ENCODE measurements at places on chromosomes 11 and 22.

DNA sequence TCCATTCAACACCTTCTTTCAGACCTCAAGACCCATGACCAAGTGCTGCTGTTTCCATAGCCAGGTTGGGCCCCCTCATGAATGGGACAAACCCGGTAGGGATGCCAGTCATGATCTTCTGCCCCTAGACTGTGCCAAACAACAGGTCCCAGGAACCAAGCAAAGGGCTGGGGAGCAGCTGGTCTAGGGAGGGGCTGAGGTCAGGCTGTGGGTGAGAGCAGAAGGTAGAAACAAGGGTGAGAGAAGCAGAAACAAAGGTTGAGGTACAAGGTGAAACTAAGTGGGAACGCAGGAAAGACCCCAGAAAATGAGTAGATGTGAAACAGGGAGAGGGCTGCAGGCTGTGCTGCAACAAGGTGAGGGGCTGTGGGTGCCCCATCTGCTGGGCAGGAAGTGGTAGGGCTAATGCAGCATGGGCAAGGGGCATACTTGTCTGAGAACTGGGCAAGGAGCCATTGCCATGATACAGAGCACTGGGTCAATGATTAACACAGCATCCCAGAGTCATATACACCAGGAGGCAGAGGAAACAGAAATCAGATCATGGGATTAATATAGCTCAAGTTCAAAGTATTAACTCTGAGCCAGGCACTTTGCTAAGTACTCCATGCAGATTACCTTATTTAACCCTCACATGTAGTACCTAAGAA lies 45.9 kb downstream of the SLC1A2 start:
- no peak for DNase-seq

DNA sequence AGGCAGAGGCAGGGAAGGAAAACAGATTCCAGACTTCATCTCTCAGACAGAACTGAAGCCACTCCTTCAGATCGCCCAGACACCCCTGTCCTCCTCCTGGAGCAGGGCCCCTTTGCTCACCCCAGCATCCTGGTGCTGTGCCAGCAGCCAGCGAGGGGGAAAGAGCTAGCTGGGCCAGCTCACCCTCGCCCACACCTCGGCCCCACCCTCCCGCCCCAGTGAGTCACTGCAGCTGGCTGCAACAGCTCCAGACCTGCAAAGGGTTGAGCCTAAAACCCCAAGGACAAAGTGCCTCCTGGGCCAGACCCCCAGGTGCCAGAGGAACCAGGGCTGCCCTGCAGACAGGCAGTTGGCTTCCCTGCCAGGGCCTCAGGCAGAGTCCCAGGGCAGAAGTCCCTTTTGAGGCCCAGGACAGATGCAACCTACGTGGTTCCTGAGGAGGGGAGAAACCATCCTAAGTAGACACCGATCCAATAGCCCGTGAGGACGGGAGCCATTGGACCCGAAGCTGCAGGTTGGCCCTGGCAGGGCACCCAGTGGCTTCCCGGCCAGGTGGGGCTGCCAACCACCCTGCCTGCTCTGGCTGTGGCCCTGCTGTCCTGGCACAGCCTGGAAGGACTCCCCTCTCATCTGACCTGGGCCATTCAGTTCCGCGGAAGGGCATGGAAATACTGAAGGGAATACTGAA lies 7.2 kb downstream of the AHNAK start:
- no peak for DNase-seq

DNA sequence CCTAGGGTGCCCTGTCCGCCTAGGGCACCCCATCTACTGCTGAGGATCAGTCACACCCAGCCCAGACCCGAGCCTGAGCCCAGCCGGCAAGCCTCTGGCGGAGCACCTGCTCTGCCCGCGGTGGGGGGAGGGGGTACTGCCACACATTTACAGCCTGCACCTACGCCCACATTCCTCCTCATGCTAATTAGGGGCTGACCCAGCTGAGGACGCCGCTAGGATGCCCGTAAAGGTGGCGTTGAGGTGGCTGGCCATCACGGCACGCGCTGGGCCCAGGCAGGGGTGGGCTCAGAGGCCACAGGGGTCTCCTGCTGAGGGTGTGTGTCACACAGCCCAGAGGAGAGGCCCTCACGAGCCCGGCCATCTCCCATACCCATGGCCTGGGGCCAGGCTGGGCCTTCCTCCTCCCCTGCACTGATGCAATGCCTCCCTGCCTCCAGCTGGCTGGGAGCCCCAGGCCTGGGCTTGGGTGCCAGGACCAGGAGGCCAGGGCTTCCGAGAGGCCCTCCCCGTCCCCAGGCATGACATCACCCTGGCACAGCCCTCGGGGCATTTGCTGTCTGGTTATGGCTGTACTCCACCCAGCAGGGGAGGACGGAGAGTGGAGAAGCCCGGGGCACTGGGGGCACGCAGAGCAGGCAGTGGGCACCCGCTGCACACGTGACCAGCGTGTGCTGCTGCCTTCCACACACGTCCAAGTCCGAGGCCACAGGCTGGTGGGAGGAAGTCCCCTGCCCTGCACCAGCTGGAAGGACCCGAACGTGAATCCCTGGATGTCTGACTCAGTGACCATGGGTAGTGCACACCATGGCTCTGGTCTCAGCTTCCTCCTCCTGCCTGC lies 12.7 kb downstream of the DUSP8 start:
- DNase-seq: no peak

DNA sequence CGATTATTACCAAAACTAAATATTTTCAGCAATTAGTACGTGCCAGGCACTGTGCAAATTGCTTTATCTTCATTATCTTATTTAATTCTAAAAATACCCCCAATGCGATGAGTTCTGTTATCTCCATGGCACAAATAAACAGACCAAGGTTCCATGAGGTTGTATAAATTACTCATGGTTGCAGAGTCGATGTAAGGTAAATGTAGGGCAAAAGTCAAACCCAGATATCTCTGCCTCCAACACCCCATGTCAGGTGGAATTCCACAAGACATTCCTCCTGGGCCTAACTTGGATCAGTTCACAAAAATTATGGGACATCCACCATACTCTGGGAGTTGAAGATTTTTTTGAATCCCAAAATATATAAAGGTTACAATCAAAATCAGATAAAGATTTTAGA lies 43.7 kb downstream of the ISX start:
- DNase-seq: no peak

- no peak for DNase-seq
Measured at GRCh38 chr11:24324211-24324610, 172.6 kb upstream of the LUZP2 start.

GRCh38 chr11:83175815-83176214 lies 17.7 kb upstream of the ANKRD42 start:
- DNase-seq: no peak

DNA sequence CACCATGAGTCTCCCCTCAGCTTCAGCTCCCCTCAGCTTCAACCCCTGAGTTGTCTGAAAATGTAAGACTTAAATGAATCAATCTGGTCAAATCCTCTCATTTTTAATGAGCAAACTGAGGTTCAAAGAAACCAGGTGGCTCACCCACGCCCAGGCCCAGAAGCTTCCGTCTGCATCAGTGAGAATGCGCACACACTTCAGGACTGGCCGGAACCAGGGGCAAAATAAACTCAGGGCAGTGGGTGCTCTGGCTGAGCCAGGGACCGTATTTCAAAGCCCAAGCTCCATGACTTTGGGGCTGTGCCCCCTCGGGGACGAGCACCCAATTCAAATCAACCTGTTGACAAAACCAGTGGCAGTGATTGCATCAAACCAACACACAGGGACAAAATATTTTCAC lies 3.1 kb downstream of the SULT4A1 start:
- no peak for DNase-seq

GRCh38 chr11:82986446-82986845 lies 84.9 kb downstream of the DDIAS start:
- DNase-seq: no peak

DNA sequence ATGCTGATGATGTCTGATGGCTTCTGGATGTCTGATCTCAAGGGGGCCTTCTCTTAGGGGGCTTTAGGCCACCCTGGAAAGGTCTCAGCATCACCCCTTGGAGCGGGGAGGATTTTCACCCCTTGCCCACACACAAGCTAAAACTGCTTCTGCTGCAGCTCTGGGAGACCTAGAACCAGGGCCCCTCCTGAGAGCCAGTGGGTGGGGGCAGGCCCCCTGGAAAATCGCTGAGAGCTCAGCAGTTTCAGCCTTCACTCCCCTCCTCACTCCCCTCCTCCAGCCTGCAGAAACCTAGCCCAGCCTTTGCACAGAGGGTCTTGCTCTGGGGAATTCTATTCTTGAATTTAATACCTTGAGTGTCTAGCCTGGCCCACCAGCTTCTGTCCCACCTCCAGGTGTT lies 17.2 kb downstream of the CD6 start:
- DNase-seq: no peak

DNA sequence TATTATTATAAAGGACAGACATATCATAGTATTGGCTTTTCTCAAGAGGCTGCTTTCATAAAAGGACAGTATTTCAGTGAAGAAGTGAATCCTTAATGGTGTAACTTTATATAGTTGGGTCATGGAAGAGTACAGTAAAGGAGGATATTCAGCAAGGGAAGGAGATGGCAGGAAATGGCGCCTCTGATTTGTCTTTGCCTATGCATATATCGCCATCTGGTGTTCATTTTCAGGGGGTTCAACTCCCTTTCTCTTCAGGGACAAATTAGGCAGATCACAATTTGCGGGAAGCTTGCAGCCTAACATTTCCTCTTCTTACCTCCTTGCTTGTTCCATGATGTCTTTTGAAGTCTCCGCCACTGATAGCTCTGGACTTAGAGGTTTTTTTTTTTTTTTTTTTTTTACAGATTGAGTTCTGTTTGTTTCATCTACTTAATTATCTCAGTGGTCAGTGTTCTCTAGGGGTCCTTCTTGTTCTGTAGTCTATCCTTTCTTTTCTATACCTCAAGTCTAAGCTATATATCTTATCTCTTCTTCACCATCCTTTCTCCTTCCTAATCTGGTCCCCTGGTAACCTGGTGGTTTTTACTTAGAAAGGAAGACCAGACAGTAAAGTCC lies 21.8 kb upstream of the RRM1 start:
- no peak for DNase-seq

DNA sequence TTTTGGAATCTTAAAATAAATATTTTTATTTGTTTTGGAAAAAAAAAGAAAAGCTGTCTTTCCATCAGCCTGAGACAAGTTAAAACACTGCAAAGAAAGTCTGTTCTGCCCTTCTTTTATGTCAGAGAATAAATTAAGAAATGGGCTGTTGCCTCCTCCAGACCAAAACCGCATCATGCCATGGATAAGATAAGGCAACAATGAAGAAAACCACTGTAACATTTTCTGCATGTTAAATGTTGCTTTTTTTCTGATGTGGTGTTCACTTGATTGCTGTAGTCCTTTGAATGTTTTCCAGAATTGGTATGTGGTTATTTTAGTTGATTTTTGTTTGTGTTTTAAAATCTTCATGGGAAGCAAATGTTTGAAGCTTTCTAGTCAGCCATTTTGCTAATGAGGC lies 319.2 kb upstream of the CNTN5 start:
- DNase-seq: no peak

DNA sequence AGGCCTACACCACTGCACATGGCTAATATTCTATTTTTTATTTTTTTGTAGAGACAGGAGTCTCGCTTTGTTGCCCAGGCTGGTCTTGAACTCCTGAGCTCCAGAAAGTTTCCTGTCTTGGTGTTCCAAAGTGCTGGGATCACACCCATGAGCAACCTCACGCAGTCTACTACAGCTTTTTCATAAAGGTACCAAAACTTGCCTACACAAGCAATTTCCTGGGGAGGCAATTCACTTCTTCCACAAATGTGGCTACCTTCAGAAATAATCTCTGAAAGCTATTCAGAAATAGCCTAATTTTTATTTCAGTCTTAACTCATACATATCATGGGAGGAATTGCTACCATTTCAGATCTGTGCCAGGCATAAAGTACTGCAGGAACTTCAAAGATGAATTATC lies 11.4 kb downstream of the SLC35F2 start:
- DNase-seq: no peak

GRCh38 chr11:115049796-115050195 lies 371.5 kb downstream of the NXPE2 start:
- no peak for DNase-seq

DNA sequence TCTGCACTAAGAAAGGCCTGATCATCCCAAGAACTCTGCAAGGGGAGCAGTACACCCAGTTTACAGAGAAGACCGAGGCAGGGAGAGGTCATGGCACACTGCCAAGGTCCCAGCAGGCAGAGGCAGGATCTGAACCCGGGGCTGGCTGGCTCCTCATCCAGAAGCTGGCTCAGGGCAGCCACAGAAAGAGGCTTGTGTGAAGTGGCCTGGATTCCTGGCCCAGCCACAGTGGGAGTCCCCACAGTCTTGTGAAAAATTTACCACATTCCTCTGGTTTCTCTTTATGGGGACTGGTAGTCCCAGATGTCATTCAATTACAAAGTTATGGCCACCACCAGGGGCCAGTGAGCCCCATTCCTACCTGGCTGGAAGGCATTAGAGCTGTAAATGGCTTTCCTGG lies 440.5 kb downstream of the MIAT start:
- no peak for DNase-seq

DNA sequence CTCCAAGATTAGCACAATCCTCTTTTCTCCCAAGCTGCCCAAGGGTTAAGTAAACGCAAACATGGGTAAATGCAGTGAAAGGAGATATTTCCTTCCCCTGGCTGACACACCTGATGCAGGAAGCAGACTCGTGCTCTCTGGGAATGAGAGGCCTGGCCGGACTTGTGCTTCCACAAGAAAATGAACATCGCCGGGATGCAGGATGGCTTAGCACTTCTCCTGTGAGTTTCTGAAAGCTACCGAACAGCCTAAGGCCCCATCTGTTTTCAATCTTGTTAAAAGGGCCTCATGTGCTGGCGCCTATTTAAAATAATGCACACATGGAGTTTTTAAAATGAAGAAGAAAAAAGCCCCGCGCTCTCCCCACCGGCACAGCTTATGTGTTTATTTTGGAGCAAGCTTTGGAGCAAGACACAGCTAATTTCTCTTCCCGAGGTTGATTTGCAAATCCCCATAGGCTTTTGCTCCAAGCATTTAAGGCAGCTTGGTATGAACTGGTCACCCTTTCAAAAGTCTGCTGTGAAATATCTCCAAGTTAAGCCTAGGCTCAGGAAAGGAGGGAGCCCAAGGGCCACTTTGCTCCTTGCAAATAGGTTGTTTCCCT lies 100.9 kb downstream of the SYN3 start:
- DNase-seq: no peak

- DNase-seq: no peak
Measured at GRCh38 chr11:87398931-87399330, 361.2 kb downstream of the TMEM135 start.

- DNase-seq: no peak
Measured at GRCh38 chr11:10514709-10515108, 26.3 kb downstream of the RNF141 start.

- DNase-seq: no peak
Measured at GRCh38 chr11:73584831-73585230, 13.1 kb downstream of the FAM168A start.

DNA sequence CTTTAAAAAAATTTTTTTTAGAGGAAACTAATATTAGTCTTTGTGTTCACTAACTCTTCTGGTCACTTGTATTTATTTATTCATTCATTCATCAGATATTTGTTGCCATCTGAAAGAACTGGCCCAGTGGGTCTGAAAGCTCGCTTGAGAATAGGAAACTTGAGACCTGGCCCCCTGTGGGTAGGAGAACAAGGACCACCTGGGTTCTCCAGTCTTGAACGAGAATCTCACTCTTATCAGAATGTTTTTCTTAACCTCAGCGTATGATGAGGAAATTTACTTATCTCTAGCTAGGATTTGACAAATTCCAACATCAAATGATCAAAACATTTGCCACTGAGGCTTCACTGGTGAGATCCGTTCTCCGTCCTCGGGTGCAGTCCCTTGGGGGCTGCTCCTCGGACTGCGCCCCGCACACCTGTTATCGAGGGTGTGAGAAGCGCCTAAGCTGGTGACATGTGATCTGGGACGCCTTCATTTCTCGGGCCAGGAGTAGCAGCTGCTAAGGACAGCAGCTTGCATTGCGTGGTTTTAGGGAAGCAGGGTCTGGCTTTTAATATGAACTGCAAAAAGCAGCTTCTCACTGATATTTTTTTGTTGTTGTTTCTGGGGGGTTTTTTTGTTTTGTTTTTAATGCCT lies 6.3 kb downstream of the C22orf31 start:
- no peak for DNase-seq

Data from NCI-H1048 (cell line).